ENCODE measurements at places on chromosomes 13 and 19.

DNA sequence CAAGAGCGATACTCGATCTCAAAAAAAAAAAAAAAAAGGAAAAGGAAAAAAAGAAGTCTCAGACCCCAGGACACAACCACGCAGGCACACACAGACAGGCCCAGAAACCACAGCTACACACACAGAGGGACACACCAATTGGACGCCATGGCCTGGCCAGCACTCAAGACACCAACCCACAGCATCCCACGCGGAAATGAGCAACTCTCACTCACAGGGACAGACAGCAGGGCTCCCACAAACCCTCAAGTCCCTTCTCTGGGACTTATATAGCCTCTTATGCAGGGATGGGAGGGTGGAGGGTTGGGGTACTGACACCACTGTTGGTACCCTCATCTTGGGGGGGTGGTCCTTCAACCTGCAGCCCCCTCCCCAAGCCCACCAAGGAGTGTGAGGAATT is 5.9 kb downstream of the NOTCH3 start:
- no peak for DNase-seq

GRCh38 chr19:46571495-46571894 is 29.6 kb upstream of the CALM3 start:
- DNase-seq: no peak

- no peak for DNase-seq
These were observed 1.4 kb upstream of the KCNN1 start for GRCh38 chr19:17965370-17966128.

- DNase-seq: no peak
These were observed 8.6 kb upstream of the IRS2 start for GRCh38 chr13:109795011-109795410.

GRCh38 chr19:51460164-51460992 is 2.1 kb upstream of the SIGLEC8 start:
- DNase-seq: no peak

DNA sequence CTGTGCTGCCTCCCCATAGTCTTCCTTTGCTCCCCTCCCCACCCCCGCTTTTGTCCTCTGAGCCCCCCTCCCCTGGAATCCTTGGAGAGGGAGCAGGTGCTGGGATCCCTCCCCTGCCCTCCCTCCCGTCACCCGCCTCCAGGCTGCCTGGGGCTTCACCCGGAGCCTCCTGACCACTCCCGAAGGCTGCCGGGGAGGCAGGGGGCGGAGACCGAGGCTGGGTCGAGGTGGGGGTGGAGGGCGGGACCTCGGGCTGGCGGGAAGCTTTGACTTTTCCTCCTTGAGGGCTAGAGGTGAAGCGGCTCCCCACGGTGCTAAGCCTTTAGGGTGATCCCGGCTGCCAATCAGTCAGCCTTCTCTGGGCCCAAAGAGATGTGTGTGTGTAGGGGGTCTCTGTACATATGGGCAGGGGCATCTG is 1.5 kb downstream of the KMT5C start:
- no peak for DNase-seq

- DNase-seq: no peak
These were observed 484.2 kb downstream of the ZNF536 start for GRCh38 chr19:30856376-30856775.

DNA sequence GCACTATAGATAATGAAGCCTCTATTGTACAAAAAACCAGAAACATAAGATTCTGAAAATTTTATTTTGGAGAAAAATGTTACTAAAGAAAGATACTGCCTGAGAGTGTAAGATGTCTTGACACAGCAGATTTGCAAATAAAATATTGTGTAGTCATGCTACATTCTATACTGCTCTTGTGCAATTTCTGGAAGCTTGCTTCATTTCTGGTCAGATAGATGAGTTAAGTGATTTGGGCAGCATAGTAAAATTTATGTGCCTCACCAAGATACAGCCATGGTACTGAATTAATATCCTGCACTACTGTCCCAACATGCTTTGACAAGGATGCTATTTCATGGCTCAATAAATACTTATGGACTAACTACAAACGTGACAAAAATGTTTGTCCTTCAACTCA is 55.1 kb upstream of the STARD13 start:
- DNase-seq: no peak

GRCh38 chr13:73596382-73596781 is 537.6 kb downstream of the KLF5 start:
- no peak for DNase-seq

GRCh38 chr19:55028757-55029156 is 9.3 kb downstream of the GP6 start:
- DNase-seq: no peak

DNA sequence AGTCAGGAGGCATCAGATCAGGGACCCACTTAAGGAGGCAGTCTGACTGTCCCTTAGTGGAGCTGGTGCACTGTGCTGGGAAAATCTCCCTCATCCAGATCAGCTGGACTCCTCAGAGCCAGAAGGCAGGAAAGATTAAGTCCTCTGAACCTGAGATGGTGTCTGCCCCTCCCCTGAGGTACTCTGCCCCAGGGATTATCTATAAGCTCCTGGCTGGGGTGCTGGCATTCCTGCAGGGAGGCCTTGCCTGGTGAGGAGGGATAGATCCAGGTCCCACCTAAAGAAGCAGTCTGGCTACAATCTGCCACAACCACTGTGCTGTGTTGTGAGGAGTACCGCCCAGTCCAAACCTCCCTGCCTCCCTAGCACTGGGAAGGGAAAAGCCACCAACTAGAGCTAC is 81.2 kb downstream of the NHLRC3 start:
- no peak for DNase-seq

GRCh38 chr19:46616631-46617322 is 8.1 kb downstream of the PTGIR start:
- no peak for DNase-seq

DNA sequence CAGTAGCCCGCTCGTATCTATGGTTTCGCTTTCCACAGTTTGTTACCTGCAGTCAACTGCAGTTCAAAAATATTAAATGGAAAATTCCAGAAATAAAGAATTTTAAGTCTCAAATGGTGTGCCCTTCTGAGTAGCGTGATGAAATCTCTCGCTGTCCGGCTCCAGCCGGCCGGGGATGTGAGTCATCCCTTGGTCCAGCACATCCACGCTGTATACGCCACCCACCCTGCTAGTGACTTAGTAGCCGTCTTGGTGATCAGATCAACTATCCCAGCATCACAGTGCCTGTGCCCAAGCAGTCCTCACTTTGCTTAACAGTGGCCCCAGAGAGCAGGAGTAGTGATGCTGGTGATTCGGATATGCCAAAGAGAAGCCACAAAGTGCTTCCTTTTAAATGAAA is 40.0 kb downstream of the ZNF331 start:
- no peak for DNase-seq

- DNase-seq: no peak
These were observed 2166.4 kb downstream of the PCDH9 start for GRCh38 chr13:65063753-65064152.

GRCh38 chr19:14758816-14759215 is 19.5 kb downstream of the ADGRE2 start:
- no peak for DNase-seq

DNA sequence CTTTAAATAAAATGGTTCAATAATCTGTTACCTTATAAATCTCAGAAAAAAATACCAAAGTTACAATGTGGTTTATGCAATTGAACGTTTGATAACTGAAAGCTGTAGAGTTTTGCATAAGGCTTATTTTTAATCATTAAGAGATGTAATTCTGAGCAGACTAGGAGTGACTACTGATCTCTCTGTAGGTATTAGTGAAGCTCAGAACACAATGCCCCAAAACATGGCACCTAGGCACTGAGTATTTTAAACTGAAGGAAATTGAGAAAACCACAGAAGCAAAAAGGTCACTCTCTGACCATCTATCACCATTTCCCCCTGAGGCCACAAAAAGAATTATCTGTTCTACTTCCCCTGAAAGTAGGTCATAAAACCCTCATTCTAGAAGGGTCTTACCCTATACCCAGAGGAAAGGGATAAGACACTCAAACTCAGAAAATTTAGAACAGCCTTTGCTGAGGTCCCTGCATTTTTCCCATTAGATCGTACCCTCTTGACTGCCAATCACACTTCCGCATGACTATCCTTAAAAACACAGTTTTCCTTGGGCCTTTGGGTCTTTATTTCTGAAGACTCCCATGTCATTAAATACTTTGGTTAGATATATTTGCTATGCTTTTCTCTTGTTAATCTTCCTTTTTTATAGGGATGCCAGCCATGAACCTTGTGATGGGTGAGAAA is 158.1 kb downstream of the PCDH9 start:
- DNase-seq: no peak

GRCh38 chr13:80239571-80240255 is 101.2 kb downstream of the SPRY2 start:
- DNase-seq: no peak

DNA sequence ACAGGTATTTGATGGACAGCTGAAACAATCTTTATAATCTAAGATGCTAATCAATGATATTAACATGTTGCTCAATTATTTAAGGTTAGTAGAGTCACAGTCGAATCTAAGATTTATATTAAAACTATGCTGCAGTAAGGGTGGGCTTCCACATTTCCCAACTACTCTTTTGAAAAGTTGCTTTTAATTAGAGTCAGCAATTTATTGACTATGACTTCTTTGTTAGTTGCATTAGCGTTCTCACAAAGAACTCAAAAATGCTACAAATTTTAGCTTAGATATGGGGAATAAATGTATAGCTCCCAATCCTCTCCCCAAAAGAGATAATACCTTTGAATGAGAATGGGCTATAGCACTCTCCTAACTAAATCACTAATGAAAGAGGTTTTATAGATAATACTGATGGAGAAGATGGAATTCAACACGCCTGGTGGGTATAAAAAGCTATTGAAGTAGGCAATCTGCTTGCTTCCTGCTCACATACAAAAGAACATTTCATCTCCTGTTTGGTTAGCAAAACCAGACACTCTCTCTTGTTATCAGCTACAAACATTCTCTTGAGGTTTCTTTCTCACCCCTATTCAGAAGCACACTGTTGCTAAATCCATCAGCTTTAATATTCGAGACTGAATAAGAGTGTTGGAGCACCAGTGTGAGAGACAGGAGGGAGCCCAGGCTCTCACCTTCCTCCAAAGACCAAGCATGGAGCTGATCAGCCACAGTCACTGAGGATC is 2.4 kb upstream of the FLT1 start:
- DNase-seq: no peak

DNA sequence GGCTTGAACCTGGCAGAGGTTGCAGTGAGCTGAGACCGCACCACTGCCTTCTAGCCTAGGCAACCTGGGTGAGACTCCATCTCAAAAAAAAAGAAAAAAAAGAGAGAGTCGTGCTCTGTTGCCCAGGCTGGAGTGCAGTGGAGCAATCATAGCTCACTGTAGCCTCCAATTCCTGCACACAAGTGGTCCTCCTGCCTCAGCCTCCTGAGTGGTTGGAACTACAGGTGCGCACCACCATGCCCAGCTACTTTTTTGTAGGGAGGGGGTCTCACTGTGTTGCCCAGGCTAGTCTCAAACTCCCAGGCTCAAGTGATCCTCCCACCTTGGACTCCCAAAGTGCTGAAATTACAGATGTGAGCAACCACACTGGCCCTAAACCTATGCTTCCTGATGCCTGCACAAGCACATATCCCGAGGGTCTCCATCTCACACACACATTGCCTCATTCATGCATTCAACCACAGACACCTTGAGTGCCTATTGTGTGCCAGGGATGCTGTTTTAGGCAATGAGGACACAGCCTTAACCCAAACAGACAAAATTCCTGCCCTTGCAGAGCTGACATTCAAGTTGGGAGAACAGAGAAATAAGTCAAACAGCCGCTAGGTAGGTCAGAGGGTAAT is 2.2 kb downstream of the ANGPTL6 start:
- DNase-seq: no peak

DNA sequence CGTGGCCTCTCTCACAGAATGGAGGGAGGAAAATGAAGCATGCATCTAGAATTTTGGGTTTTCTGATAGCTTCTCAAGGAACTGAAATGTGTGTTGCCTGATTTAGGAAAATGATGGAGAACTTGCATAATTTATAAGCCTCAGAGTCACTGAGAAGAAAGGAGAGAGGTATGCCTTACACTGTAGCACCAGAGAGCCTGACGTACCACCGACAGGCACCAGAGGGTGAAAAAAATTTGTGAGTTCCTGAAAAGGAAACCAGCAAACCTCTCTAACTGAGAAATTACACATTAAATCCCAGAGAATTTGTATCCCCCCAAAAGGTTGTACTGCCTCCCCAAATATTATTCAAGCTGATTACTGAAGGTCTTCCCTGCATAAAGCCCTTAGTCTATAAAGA is 915.3 kb upstream of the SLITRK6 start:
- DNase-seq: no peak

DNA sequence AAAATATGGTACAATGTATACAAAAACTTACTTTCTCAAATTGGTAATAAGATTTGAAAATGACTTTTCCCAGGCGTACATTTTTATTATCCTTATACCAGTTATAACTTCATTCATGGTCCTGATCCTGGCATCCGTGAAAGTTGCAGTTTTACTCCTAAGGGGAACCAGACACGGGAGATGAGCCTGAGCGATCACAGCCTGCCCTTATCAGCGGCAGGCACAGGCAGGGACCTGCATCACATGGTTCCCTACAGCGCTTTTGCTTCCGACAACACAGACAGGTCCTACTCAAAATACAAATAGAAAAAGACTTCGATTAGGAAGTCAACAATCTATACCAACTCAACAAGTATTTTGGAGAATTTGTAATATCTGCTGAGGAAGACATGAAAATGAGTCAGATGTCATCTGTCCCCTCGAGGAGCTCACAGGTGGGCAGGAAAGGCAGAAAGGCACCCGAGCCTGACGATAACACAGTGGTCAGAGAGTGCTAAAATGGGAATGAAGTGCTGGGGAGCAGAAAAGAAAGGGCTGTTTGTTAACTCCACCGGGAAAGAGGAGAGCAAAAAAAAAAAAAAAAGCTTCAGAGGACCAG is 93.4 kb downstream of the ABCC4 start:
- no peak for DNase-seq

GRCh38 chr19:18100710-18101109 is 3.1 kb downstream of the MAST3 start:
- DNase-seq: no peak

- DNase-seq: no peak
These were observed 139.9 kb downstream of the ZAR1L start for GRCh38 chr13:32175307-32175706.

DNA sequence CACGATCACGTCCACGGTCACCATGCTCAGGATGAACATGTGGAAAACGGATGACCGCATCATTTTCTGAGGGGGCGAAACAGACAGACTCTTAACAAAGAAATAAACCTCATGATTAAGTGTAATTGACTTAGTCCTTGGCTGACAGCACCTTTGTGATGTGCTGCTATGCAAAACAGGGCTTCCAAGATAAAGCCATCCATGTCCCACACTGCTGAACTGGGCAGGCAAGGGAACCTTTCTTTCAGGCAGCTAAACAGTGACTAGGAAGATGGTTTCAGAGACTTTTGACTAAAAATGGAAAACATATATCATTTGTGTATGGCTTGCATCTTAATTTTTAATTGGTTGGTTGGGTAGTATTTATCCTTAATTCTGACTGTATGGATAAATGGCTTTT is 157.8 kb downstream of the NALCN start:
- DNase-seq: no peak

DNA sequence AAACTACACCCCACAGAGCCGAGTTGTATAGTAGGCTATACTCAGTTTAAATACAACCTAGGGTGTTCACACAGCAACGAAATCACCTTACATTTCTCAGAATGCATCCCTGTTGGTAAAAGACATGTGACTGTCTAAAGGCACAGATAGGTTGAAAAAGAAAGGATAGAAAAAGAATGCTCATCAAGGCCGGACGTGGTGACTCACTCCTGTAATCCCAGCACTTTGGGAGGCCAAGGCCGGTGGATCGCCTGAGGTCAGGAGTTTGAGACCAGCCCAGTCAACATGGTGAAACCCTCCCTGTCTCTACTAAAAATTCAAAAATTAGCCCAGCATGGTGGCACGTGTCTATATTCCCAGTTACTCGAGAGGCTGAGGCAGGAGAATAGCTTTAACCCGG is 3.8 kb upstream of the IL17D start:
- DNase-seq: no peak

All from cortex of kidney (tissue), 1 donor.